ENCODE measurements at places on chromosomes 3 and 15.

GRCh38 chr15:93154666-93155065 lies 65.7 kb upstream of the RGMA start:
- no peak for DNase-seq

DNA sequence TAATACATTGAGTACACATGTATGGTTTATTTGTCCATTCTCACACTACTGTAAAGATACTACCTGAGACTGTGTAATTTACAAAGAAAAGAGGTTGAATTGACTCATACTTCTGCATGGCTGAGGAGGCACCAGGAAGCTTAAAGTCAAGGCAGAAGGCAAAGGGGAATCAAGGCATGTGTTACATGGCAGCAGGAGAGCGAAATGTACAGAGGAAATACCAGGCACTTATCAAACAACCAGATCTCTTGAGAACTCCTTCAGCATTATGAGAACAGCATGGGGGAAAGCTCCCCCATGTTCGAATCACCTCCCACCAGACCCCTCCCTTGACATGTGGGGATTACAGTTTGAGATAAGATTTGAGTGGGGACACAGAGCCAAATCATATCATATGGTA lies 666.3 kb downstream of the ZBBX start:
- no peak for DNase-seq

GRCh38 chr15:53530761-53531160 lies 228.7 kb downstream of the WDR72 start:
- DNase-seq, result no peak

DNA sequence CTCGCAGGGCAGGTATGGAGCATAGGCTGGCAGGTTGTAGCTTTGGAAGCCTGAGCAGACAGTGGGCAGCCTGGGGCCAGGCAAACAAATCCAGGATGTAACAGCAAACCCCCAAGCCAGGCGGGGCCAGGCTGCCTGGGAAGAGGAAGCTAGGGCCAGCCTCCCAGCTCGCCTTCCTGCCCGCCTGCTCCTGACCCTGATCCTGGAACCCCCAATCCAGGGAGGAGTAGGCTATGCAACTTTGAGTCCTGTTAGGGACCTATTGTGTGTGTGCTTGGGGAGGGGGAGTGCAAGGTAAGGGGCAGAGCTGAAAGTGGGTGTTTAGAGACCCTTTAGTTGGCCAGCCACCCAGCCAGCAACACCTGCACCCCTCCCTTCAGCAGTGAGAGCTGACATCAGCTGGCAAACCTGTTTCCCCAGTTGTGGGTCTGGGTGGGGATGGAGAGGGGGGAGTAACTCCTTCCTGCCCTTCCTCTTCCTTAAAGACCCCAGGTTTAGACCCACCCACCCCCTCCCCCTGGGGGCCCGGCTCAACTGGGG lies 2.5 kb downstream of the NBEAL2 start:
- no peak for DNase-seq

- DNase-seq, result no peak
Observed at GRCh38 chr3:127034195-127034989, 51.5 kb downstream of the PLXNA1 start.

DNA sequence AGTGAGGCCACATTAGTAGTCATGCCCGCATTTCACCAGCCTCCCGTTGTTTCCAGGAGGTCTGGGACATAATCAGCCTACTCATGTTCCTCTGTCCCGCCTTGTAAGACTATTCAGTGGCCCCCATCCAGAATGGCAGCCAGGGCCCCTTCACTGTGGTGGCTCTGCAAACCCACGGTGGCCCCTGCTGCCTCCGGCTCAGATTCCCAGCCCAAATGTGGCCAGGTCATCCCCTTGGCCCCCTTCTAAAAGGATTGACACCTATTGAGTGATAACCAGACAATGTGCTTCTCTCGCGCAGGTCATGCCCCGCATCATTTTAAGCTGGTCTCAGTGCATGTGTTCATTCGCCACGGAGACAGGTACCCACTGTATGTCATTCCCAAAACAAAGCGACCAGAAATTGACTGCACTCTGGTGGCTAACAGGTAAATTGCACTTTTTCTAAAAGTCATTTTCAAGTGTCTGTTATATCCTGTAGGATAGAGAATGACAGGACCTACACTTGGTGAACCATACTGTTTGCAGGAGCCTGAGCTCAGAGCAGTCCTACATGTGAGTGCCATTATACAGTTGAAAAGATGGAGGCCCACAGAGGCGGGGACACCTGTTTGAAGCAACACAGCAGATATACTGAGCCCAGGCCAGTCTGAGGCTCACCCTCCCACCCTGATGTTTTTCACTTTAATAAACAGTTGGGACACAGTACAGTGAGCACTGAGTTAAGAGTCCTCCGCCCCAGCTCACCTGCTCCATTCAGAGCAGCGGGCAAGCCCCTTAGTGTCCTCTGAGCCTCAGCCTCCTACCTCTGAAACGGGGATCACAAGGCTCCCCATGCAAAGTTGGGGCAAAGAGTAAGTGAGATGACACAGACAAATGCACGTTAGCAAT lies 47.7 kb downstream of the PXYLP1 start:
- no peak for DNase-seq

DNA sequence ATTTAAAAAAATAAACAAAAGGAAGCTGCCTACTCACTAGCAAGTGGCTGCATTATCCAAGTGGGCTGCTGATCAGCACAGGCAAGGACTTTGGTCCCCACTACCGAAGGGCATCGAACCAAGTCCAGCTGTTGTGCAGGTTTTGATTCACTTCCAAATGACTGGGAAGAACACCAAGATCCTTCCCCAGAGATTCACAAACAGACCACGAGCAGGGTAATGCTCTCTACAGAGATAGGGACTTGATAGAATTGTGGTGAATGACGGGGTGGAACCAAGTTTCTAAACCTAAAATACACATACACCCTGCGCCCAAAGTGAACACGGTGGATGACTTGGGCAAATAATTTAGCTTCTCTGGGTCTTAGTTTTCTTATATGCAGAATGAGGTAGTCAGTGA lies 203.7 kb upstream of the ICE2 start:
- DNase-seq, result no peak

- no peak for DNase-seq
Observed at GRCh38 chr3:134038071-134038491, 8.4 kb upstream of the SLCO2A1 start.

DNA sequence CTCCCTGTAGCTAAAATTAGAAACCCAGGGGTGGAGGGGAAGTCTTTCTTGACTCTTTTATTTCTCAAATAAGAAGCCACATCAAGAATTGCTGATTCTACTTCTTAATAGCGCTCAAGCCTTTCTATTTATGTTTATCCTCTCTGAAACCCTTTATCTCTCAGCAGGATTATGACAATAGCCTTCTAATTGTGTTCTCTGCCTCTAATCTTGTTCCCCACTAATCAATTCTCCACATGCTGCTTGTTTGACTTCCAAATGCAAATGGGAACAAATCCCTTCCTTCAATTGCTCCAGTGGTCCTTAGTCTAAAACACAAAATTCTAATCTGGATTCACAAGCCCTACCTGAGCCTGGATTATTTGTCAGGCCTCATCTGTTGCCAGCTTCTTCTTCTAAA lies 43.7 kb upstream of the CFAP20DC start:
- no peak for DNase-seq

GRCh38 chr3:42498034-42498433 lies 4.4 kb upstream of the VIPR1 start:
- no peak for DNase-seq

GRCh38 chr3:48789665-48790064 lies 58.0 kb downstream of the PRKAR2A start:
- DNase-seq, result no peak

DNA sequence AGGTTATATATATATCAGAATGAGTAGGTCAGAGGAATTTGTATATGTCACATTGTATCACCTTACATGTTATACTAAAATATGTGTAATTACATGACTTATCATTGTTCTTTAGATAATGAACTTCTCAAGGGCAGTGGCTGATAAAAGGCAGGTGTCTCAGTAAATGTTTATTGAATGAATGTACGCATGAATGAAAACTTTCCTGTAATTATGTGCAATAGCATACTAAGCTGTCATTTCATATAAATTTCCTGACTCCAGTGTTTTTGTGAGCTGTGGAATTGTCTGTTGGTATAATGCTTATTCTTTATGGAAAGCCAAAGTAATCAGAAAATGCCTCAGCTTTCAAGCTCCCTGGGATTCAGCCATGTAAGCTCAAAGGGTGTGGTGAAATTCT lies 4.2 kb downstream of the TBC1D23 start:
- no peak for DNase-seq

DNA sequence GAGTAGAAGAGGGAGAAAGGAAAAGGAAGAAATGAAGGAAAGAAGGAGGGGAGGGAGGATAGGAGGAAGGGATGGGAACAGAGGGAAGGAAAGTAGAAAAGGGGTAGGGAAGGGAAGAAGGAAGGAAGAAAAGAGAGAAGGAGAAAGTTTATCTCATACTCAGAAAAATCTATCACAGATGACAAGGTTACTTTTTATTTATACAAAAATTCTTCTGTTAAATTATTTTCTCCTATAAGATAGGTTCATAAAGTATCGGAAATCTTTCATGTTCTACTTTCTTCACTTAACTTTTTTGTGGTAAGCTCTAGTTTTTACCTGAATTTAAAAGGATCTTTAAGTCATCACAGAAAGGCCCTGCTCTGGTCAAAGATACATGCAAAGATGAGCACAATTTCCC lies 38.1 kb downstream of the SI start:
- DNase-seq, result no peak

DNA sequence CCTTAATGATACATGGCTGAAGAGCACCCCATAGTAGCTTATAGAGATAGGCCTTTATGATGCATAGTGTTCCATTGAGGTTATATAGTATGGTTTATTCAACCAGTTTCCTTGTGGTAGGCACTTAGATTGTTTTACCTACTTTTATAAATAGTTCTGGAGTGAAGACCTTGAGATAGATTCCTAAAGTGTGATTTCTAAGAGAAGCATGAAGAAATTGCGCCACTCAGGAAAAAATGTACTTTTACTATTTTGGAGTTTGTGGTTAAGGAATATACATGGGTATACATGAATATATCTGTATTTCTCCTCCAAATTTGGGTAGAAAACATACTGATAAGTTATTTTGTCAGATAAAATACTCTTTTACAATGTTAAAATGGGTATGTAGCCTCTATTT lies 70.5 kb downstream of the CHD2 start:
- DNase-seq, result no peak

- no peak for DNase-seq
Observed at GRCh38 chr3:133872161-133872560, 23.5 kb downstream of the RAB6B start.

DNA sequence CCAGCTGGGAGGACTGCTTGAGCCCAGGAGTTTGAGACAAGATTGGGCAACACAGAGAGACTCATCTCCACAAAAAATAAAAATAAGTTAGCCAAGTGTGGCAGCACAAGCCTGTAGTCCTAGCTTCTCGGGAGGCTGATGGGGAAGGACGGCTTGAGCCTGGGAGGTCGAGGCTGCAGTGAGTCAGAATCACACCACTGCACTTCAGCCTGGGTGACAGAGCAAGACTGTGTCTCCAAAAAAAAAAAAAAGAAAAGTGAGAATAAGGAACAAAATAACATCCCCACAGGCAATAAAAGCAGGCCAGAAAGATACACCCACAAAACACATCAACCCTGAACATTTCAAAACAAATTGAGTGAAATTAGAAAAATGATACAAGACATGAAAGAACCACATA lies 48.7 kb upstream of the OCA2 start:
- no peak for DNase-seq

- no peak for DNase-seq
Observed at GRCh38 chr15:71945012-71945411, 134.7 kb downstream of the NR2E3 start.
